ENCODE measurements at places on chromosomes 3 and 15.

- H3K27me3 ChIP-seq, result no peaks in the 10 kb centered on the region
- H3K36me3 ChIP-seq, result no peaks in the 10 kb centered on the region
- no peak overlapping the region for H3K4me3 ChIP-seq
- H3K4me1 ChIP-seq, result peaks cover 5% of the 10 kb centered on the region
- H3K27ac ChIP-seq, result no peak overlapping the region
Observed at GRCh38 chr3:119835556-119835955, 53.7 kb downstream of the NR1I2 start.

DNA sequence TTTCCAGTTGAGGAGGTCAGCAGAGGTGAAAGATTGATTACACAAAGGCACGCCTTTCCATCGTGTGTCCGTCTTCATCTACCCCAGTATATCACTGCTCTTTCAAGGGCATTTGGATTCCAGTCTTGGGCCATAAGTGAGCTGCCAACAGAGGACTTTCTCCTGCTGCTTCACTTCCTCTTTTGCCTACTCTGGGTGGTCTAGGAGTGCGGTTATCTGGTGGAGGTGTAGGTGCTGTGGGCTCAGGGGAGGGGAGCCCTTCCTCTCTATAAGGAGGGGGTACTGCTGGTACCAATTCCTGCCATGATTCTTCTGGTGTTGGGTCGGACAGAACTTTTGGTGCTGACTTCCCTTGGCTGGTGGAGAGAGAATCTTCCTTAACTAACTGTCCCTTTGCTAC lies 83.1 kb upstream of the VEPH1 start:
- no peak overlapping the region for H3K27ac ChIP-seq
- H3K27me3 ChIP-seq, result peaks cover 5% of the 10 kb centered on the region
- DNase-seq, result no peak
- no peak overlapping the region for H3K4me3 ChIP-seq
- no peaks in the 10 kb centered on the region for H3K36me3 ChIP-seq

DNA sequence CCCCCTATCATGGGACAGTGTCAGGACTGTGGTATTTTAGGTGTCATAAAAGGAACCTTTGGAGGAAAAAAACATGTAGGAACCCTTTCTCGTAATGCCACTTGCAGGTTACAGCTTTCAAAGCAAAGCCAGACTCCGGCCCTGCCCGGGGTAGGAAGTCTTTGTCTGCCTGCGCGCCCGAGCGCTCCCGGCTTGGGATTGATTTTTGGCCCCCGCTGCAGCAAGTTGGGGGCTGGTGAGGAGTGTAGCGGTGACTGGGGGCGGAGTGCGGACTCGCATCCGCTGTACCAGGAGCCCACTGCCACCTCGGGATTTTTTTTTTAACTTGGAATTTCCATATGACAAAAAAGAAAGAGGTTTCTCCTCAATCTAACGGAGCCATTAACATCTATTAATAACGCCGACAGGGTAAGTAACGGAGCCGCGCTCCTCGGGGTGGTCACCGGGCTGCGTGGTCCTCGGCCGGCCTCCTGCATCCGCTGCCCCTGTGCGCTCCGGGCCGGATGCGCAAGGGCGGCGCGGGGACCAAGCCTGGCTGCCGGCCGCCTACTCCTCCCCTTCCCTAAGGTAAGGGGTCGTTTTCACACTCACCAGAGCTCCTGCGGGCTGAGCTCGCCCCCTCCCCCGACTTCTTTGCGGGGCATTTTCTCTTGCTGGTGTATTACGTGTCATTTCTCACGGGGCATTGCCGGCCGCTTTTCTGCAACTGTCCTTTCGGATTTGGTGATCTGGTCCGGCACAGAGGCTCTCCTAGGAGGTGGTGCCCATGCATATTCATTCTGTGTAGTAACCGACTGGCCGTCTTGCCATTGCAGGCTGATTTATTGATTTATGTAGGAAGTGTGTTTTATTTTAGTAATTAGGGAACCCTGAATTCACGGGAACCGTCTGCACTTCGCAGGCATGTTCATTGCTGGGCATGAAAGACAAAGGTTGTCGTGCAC lies 219.8 kb upstream of the TOPAZ1 start:
- DNase-seq, result no peak
- no peak overlapping the region for H3K4me3 ChIP-seq
- H3K27me3 ChIP-seq, result peaks cover 33% of the 10 kb centered on the region
- H3K36me3 ChIP-seq, result no peaks in the 10 kb centered on the region

DNA sequence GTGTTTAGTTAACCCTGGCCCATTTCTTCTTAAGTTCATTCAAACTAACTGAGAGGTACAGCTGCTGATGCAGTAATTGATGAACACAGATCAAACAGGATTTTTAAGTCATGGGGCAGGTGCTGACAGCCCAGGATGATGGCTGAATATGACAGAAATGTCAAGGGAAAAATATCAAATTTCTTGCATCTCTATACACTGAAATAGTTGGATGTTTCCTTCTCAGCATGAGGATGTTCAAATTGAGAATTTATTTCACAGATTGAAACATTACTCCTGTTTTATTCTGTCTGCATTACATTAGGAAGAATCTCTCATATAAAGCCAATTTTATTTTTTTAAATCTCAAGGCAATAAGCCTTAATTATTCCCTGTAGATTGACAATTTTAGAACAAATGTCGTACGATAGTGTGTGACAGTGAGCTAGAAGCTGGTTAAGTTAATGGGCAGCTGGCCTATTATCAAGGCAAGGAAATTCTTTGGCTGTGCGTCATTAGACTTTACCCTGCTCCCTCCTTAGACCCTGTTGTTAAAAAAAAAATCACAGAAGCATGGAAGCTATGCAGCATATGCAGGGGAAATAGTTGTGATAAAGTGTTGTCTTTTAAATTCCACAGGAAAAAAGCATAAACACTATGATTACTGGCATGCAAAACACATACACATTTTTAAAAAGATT lies 183.8 kb upstream of the KCNMB2 start:
- no peaks in the 10 kb centered on the region for H3K36me3 ChIP-seq
- DNase-seq, result no peak
- no peaks in the 10 kb centered on the region for H3K4me1 ChIP-seq
- H3K27me3 ChIP-seq, result no peaks in the 10 kb centered on the region
- no peak overlapping the region for H3K27ac ChIP-seq

DNA sequence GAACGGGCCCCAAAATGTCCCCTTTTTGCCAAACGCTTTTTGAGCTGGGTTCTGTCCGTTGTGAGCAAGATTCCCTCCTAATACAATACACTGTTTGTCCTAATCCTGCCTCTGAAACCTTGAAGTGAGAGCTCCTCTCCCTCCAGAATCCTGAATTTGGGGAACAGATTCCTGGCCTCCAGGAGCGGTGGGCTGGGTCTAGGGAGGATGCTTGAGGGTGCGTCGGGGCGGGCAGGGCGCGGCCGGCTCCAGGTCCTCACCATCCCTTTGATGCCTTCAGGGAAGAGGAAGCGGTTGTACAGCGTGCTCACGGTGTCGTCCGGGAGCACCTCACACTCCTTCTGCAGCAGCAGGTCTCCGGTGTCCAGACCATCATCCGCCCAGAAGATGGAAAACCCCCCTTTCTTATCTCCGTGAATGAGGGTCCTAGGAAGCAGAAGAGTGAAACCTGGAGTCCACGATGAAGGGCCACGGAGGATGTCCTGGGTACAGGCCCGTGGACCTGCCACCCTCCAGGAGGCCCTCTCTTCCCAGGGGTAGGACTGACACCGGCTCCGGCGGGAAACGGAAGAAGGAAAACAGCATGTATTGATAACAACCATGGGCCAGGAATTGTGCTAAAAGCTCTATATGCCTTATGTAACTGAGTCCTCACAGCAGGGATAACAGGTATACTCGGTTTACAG lies 23.2 kb downstream of the ALDH1L1 start:
- H3K27ac ChIP-seq, result no peak overlapping the region
- DNase-seq, result no peak
- no peaks in the 10 kb centered on the region for H3K36me3 ChIP-seq
- H3K4me3 ChIP-seq, result no peak overlapping the region

GRCh38 chr3:178602856-178603255 lies 66.6 kb downstream of the KCNMB2 start:
- no peak for DNase-seq
- no peaks in the 10 kb centered on the region for H3K36me3 ChIP-seq
- H3K27me3 ChIP-seq, result peaks cover 11% of the 10 kb centered on the region
- no peak overlapping the region for H3K4me3 ChIP-seq
- no peak overlapping the region for H3K27ac ChIP-seq
- H3K4me1 ChIP-seq, result no peaks in the 10 kb centered on the region

DNA sequence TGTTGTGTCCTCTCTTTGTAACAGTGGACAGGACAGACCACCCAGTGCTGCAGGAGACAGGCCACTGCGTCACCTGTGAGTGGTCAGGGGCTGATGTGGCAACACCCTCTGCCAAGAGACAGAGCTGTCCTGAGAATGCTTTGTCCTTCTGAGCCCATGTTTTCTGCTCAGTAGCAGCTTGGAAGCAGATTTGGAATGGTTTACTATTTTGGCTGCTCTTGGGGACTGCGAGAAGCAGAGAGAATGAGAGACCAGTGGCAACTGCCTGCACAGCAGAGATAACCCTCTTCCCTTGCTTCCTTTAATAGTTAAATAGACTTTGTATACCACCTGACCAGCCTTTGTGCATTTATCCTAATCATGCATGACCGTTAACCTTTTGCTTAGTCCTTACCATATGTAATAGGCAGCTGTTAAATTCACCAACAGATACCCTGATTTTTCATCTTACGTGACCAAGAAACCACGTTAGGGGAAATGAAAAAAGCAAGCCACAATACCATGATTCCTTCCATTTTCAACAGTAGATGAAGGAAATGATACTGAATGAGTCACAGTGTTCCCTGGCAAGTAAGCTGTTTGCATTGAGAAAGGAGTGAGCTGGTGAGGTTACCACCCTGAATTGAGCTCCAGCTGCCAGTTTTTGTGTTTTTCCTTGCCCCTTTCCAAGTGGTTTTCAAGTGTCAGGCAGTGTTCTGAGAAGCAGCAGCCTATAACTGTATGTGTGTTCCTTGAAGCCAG lies 35.5 kb downstream of the B3GALNT1 start:
- DNase-seq, result no peak
- H3K27ac ChIP-seq, result no peak overlapping the region
- H3K36me3 ChIP-seq, result no peaks in the 10 kb centered on the region

DNA sequence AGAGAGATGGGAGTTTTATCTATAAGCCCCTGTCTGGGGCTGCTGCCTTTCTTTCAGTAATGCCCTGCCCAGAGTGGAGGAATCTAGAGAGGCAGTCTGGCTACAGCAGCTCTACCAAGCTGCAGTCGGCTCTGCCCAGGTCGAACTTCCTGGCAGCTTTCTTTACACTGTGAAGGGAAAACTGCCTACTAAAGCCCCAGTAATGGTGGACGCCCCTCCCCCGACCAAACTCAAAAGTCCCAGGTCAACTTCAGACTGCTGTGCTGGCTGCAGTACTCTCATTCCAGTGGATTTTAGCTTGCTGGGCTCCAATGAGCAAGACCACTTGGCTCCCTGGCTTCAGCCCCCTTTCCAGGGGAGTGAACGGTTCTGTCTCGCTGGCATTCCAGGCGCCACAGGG lies 65.9 kb upstream of the RARB start:
- DNase-seq, result no peak
- no peak overlapping the region for H3K4me3 ChIP-seq
- H3K4me1 ChIP-seq, result no peaks in the 10 kb centered on the region
- no peak overlapping the region for H3K27ac ChIP-seq
- no peaks in the 10 kb centered on the region for H3K27me3 ChIP-seq

DNA sequence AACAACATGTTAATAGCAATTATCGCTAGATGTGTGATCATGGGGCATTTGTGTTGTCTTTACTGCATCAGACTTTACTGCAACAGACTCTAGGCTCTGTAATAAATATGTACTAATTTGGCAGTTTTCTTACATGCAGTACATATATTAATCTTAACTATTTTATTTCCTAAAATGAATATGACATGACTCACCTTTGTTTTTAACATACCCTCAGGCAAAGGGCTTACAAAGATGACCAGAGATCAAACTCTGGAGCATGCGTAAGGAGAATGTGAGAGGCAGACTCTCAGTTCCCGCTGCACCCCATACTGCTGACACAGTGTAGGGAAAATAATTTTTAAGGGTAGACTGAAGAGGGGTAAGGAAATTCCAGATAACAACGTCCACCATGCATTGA lies 7.2 kb upstream of the FAM174B start:
- no peaks in the 10 kb centered on the region for H3K36me3 ChIP-seq
- peaks cover 4% of the 10 kb centered on the region for H3K27me3 ChIP-seq
- no peak for DNase-seq
- H3K27ac ChIP-seq, result no peak overlapping the region

DNA sequence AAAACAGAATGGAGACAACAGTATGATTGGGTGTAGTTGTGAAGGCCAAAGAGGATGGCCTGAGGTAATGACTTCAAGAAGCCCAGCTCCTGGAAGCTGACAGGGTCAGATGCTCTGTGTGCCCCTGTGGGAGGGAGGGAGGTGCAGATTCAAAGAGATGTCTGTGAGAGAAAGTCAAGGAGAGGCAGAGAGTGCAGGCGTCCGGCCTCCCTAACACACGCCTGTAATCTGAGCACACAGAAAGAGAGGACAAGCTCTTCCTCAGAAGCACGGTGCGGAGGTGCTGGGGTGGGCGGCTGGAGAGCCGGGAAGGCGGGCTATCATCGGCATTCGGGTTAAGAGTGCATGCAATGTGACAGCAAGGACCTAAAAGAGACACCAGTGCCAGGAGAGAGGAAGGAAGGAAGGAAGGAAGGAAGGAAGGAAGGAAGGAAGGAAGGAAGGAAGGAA lies 238.2 kb upstream of the HES1 start:
- no peak overlapping the region for H3K27ac ChIP-seq
- no peaks in the 10 kb centered on the region for H3K4me1 ChIP-seq
- peaks cover 2% of the 10 kb centered on the region for H3K27me3 ChIP-seq
- DNase-seq, result no peak
- H3K36me3 ChIP-seq, result no peaks in the 10 kb centered on the region
- H3K4me3 ChIP-seq, result no peak overlapping the region

DNA sequence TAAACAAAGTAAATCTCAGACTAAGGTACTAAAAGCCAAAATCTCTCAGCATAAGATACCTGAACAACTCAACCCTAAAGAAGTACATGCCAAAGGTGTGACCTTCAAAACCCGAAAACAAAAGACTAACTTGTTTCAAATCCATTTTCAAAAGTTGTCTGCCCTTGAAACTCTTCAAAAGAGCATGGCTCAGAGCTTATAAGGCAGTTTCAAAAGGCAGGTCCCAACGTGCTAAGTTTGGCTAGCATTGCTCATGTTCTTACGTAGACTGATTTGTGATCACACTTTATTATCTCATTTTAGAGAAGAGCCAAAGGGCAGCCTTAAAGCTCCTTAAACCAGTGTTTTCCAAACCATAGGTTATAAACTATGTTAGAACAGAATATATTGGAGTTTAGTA lies 112.2 kb downstream of the FEZF2 start:
- H3K4me1 ChIP-seq, result no peaks in the 10 kb centered on the region
- no peak for DNase-seq
- H3K4me3 ChIP-seq, result no peak overlapping the region
- H3K27me3 ChIP-seq, result peaks cover 11% of the 10 kb centered on the region
- no peak overlapping the region for H3K27ac ChIP-seq

- no peak overlapping the region for H3K27ac ChIP-seq
- H3K27me3 ChIP-seq, result peaks cover 22% of the 10 kb centered on the region
- no peak overlapping the region for H3K4me3 ChIP-seq
Observed at GRCh38 chr15:57994221-57995049, 71.1 kb downstream of the ALDH1A2 start.

- H3K4me3 ChIP-seq, result no peak overlapping the region
- no peaks in the 10 kb centered on the region for H3K27me3 ChIP-seq
- H3K36me3 ChIP-seq, result peaks cover 8% of the 10 kb centered on the region
- no peaks in the 10 kb centered on the region for H3K4me1 ChIP-seq
Observed at GRCh38 chr3:192802957-192803899, 75.9 kb upstream of the FGF12 start.
